Gastroesophageal sphincter (tissue), 4 donors: ENCODE measurements at places on chromosomes 4 and X. TPM values are rescaled to one million over a fixed set of nuclear protein-coding genes. Genes with fewer than 3 reads are reported as not detected.

The MGAT4D gene
- total RNA-seq: not detected

The NXF2 gene
- total RNA-seq: not detected

The ELOVL6 gene
- 3.2 TPM for total RNA-seq

The EFHC2 gene
- total RNA-seq: 4.0 TPM

The PGK1 gene
- 204 TPM for total RNA-seq

The FOXR2 gene
- total RNA-seq: not detected

The PLXNB3 gene
- 14.7 TPM for total RNA-seq

The ADH1A gene
- not detected for total RNA-seq

The SLC25A53 gene
- 33.8 TPM for total RNA-seq

The GATA1 gene
- not detected for total RNA-seq

The AP1AR gene
- 17.5 TPM for total RNA-seq

The PPP1R2C gene
- not detected for total RNA-seq

The SPP1 gene
- 5.6 TPM for total RNA-seq

The STATH gene
- not detected for total RNA-seq

The TCEAL6 gene
- total RNA-seq: not detected

The MAGEA1 gene
- total RNA-seq: not detected

The PTTG2 gene
- not detected for total RNA-seq

The DDX53 gene
- total RNA-seq: not detected

The TMPRSS11F gene
- not detected for total RNA-seq

The CHST7 gene
- total RNA-seq: 12.1 TPM

The FGF2 gene
- total RNA-seq: 54.7 TPM

The SH3D19 gene
- total RNA-seq: 117 TPM

The ADAMTS3 gene
- total RNA-seq: 3.0 TPM

The NPY2R gene
- total RNA-seq: not detected

The STPG2 gene
- not detected for total RNA-seq

The MID1 gene
- total RNA-seq: 23.4 TPM

The USP51 gene
- total RNA-seq: 1.4 TPM

The AMER1 gene
- total RNA-seq: 5.5 TPM

The PABPC1L2B gene
- total RNA-seq: not detected

The SHOX gene
- not detected for total RNA-seq

The MAGEA3 gene
- total RNA-seq: not detected

The GLRA2 gene
- not detected for total RNA-seq

The SMIM10 gene
- total RNA-seq: 18.2 TPM

The CAMK2D gene
- 60.1 TPM for total RNA-seq

The SLC4A4 gene
- 5.5 TPM for total RNA-seq

The SASH3 gene
- 7.1 TPM for total RNA-seq

The GPR82 gene
- total RNA-seq: 0.67 TPM

The H2BW1 gene
- not detected for total RNA-seq

The FHL1 gene
- 4,363 TPM for total RNA-seq

The GPR173 gene
- total RNA-seq: 0.67 TPM

The PPM1K gene
- 59.3 TPM for total RNA-seq

The PROM1 gene
- total RNA-seq: 0.94 TPM

The PIR gene
- total RNA-seq: 19.8 TPM
